Left ventricle myocardium inferior (tissue), 1 donor: ENCODE measurements at places on chromosomes 7 and 10. TPM values are rescaled to one million over a fixed set of nuclear protein-coding genes. Genes with fewer than 3 reads are reported as not detected.

DNA sequence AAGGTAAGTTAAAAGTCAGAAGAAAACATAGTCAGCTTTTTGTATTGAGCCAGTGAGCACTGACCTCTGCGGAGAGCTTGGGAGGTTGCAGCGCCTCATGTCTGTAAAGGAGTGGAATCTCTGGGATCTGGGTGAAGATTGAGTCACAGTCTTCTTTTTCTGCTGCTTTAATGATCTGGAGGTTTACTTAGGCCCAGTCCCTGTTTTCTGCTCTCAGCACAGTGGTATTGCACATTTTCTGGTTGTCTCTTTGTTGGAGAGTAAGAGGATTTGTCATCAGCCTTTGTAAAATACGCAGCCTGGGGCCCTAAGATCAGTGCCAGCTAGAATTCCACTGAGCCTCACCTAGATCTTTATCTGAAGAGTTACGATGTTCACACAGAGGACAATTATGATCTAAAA is 58.3 kb upstream of the GJD4 start:
- DNase-seq = no peak
- H3K4me1 ChIP-seq = peaks cover 25% of the 10 kb centered on the region
- H3K27ac ChIP-seq = no peak overlapping the region

GRCh38 chr10:63681993-63682697 is 160.9 kb downstream of the REEP3 start:
- H3K4me3 ChIP-seq = no peak overlapping the region
- H3K36me3 ChIP-seq = no peaks in the 10 kb centered on the region
- DNase-seq = no peak
- no peaks in the 10 kb centered on the region for H3K27me3 ChIP-seq
- H3K27ac ChIP-seq = peak overlapping the region; percentile 75

DNA sequence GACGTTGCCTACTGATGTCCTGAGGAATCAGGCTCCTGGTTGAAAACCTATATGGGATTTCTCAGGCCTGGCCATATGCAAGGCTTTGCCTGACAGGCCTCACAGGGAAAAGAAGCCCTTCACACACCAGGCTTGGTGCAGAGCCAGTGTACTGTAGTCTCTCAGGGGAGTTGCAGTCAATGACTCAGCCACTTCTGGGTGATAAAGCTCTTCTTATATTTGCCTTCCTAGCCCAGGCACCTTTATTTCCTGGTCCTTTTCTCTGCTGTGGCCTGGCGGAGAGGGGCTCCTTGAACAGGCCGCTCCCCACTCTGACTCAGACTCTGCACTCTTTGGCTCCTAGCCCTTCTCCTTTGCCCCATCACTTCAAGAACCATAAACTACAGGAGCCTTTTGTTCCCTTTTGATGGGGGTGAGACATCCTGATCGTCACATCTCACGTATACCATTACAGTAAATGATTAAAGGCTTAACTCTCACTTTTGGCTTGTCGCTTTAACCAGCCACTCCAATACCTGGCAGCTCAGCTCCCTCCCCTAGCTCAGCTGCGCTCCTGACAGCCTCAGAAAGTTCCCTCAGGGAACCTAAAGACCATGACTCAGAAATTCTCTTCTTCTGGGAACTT is 33.5 kb downstream of the DPY19L1 start:
- H3K4me3 ChIP-seq = no peak overlapping the region
- H3K27ac ChIP-seq = peak overlapping the region; percentile 3
- H3K36me3 ChIP-seq = no peaks in the 10 kb centered on the region
- H3K4me1 ChIP-seq = peaks cover 12% of the 10 kb centered on the region
- H3K27me3 ChIP-seq = no peaks in the 10 kb centered on the region

DNA sequence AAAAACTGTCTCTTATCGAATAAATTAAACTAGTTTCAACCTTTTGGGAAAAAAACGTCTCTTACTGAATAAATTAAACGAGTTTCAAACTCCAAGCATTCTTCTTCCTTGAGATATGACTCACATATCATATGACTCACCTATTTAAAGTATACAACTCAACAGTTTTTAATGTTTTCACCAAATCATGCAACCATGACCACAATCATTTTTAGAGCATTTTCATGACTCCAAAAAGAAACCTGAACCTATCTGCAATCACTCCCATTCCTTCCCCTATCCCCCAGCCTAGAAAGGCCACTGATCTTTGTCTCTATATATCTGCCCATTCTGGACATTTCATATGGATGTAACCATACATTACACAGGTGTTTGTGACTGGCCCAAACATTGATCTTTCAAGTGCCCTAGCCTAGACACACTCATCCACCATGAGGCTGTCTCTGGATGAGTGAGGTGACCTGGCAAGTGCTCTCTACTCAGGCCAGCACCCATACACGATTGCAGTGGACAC is 115.3 kb downstream of the PIP4K2A start:
- H3K36me3 ChIP-seq = no peaks in the 10 kb centered on the region
- DNase-seq = no peak
- H3K27ac ChIP-seq = no peak overlapping the region
- H3K27me3 ChIP-seq = no peaks in the 10 kb centered on the region
- H3K4me1 ChIP-seq = peaks cover 11% of the 10 kb centered on the region

- peak overlapping the region; percentile 84 for H3K27ac ChIP-seq
- H3K27me3 ChIP-seq = no peaks in the 10 kb centered on the region
- H3K36me3 ChIP-seq = peaks cover 11% of the 10 kb centered on the region
- peak; percentile 75 for DNase-seq
- H3K4me1 ChIP-seq = peaks cover 57% of the 10 kb centered on the region
Observed at GRCh38 chr7:151665368-151665767, 145.7 kb upstream of the RHEB start.

The EIF4H gene
- 159 TPM for total RNA-seq

The A1CF gene
- not detected for total RNA-seq

DNA sequence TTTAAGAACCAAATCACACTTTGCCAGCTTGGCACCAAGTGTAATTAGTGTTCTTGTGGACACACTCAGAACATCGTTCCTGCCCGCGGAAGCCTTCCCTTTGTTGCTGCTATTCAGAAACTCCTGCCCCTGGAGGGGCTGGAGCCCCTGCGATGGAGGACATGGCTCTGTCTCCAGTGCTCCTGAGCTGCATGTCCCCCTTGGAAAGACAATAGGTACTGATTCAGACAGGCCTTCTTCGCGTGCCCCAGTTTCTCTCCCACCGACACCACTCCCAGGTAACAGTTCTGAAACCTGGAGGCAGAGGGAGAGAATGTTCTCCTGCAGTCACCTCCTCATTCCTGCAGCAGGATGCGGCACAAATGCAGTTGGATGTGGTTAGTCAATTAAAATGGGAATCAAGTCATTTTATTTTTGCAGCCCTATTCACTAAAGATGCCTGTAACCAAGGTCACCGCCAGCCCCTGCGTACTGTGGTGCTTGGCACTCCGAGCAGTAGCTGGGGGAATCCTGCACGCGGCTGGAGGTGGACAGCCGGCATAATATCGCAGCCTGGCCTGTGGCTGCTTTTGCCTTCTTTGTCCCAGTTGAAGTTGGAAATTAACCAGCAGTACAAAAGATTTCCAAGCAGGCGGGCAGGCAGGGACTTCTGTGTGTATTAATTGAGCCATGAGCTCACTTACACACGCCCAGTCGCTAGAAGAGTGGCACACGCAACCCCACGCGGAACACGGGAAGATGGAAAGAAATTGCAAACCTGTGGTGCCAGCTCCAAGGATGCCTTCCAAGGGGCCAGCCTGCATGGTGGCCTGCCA is 205.7 kb downstream of the EBF3 start:
- DNase-seq = no peak
- H3K36me3 ChIP-seq = peaks cover 18% of the 10 kb centered on the region
- no peak overlapping the region for H3K4me3 ChIP-seq

The LMOD2 gene
- total RNA-seq = 888 TPM

The TRIL gene
- total RNA-seq = 1.9 TPM

The AKR1C4 gene
- total RNA-seq = not detected

DNA sequence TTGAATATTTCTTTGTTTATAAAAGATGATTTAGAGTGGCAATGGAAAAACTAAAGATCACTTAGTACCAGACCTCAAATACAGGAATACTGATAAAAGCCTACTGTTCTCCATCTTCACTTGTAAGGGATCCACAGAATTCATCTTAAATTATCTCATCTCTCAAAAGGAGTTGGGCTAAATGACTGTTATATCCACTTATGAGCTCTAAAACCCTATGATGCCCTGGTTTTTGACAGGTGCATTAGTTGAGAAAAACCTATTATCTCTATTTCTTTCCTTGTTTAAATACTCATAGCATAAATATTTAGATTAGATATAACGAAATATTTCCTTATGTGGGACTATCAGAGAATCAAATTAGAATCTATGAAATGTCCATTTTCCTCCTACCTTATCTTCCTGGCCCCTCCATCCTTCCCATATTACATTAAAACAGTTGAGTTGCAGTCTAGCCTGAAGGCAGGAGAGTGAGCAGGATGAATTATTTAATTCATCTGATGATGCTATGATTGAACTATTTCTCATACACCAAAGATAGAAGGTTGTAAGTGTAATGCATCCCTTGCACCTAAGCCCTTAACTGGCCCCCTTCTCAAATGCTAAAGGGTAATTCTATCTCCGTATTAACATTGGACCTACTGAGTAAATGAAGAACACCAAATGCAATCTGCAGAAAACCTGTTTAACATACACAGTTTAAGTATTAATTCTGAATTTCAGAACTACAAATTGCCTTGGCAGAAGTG is 29.7 kb downstream of the PPP3CB start:
- peaks cover 71% of the 10 kb centered on the region for H3K36me3 ChIP-seq
- peaks cover 22% of the 10 kb centered on the region for H3K4me1 ChIP-seq
- no peak overlapping the region for H3K27ac ChIP-seq
- H3K4me3 ChIP-seq = no peak overlapping the region

The NODAL gene
- 0.16 TPM for total RNA-seq

- H3K27ac ChIP-seq = peak overlapping the region; percentile 23
- peak; percentile 34 for DNase-seq
- H3K4me1 ChIP-seq = peaks cover 26% of the 10 kb centered on the region
- peak overlapping the region; percentile 61 for H3K4me3 ChIP-seq
Observed at GRCh38 chr7:98619450-98620321, 2.6 kb downstream of the NPTX2 start.

DNA sequence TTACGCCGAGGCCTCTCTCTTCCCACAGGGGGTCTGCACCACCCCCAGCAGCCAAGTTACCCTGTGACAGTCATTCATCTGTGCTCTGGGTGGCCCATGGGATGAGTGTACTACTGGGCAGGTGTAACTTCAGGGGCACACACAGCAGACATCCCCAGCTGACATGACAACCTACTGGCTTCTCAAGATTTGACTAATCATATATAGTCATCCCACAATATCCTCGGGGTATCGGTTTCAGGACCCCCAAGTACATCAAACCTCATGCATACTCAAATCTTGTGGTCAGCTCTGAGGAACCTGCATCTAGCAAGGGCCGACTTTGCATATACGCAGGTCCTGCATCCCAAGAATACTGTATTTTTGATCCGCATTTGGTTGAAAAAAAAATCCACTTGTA is 336.9 kb upstream of the C7orf33 start:
- no peak overlapping the region for H3K4me3 ChIP-seq
- H3K27me3 ChIP-seq = peaks cover 65% of the 10 kb centered on the region
- DNase-seq = no peak
- H3K27ac ChIP-seq = no peak overlapping the region
- no peaks in the 10 kb centered on the region for H3K4me1 ChIP-seq

- peaks cover 98% of the 10 kb centered on the region for H3K36me3 ChIP-seq
- no peak for DNase-seq
- H3K27ac ChIP-seq = peak overlapping the region; percentile 1
- H3K27me3 ChIP-seq = no peaks in the 10 kb centered on the region
- peaks cover 13% of the 10 kb centered on the region for H3K4me1 ChIP-seq
Observed at GRCh38 chr7:149214020-149214720, 18.8 kb downstream of the ZNF282 start.

The C7orf33 gene
- not detected for total RNA-seq

The ATOH7 gene
- total RNA-seq = not detected

The PTCD1 gene
- 4.3 TPM for total RNA-seq

- H3K27me3 ChIP-seq = peaks cover 46% of the 10 kb centered on the region
- DNase-seq = no peak
- peaks cover 4% of the 10 kb centered on the region for H3K4me1 ChIP-seq
- H3K36me3 ChIP-seq = no peaks in the 10 kb centered on the region
- H3K27ac ChIP-seq = no peak overlapping the region
- H3K4me3 ChIP-seq = no peak overlapping the region
Observed at GRCh38 chr10:62732841-62733653, 71.5 kb upstream of the ADO start.

The BMPR1A gene
- 43.8 TPM for total RNA-seq

The C7orf57 gene
- total RNA-seq = not detected

GRCh38 chr7:22454446-22454845 is 45.5 kb downstream of the STEAP1B start:
- H3K4me3 ChIP-seq = no peak overlapping the region
- no peaks in the 10 kb centered on the region for H3K36me3 ChIP-seq
- H3K27me3 ChIP-seq = peaks cover 22% of the 10 kb centered on the region
- no peak overlapping the region for H3K27ac ChIP-seq

GRCh38 chr7:83468251-83468739 is 180.6 kb downstream of the SEMA3E start:
- H3K27me3 ChIP-seq = no peaks in the 10 kb centered on the region
- no peaks in the 10 kb centered on the region for H3K36me3 ChIP-seq
- no peak overlapping the region for H3K27ac ChIP-seq

- no peak overlapping the region for H3K27ac ChIP-seq
- H3K27me3 ChIP-seq = no peaks in the 10 kb centered on the region
- no peak for DNase-seq
- H3K4me1 ChIP-seq = peaks cover 30% of the 10 kb centered on the region
- no peak overlapping the region for H3K4me3 ChIP-seq
- H3K36me3 ChIP-seq = peaks cover 21% of the 10 kb centered on the region
Observed at GRCh38 chr10:3772361-3773171, 12.4 kb downstream of the KLF6 start.

DNA sequence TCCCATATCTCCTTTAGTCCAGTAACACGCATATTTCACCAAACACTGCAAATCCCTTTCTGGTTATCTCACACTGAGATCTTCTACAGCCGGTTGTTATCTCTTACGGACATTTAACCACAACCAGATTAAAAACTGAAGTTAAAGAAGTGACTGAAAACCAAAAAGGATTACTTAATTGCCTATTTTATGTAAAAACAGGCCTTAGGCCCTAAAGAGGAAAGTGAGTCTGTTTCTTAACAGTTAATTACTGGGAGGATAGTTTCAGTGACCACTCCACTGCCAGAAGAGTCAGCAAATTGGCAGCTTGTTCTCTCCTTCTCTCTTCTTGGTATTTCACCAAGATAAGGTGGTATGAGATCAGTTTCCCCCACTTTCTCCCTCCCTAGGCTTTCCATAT is 161.9 kb upstream of the MEOX2 start:
- H3K4me1 ChIP-seq = peaks cover 3% of the 10 kb centered on the region
- H3K36me3 ChIP-seq = no peaks in the 10 kb centered on the region
- no peak overlapping the region for H3K4me3 ChIP-seq

GRCh38 chr10:119178372-119179119 is at the start of gene PRDX3:
TSS of gene PRDX3 (minus strand) at chr10:119178812. CDS start at chr10:119178790, 22 bp downstream.
- H3K4me3 ChIP-seq = peak within 1 kb of the TSS; percentile 85
- H3K27me3 ChIP-seq = no peaks in the 10 kb centered on the region
- H3K27ac ChIP-seq = peak within 1 kb of the TSS; percentile 96
- H3K4me1 ChIP-seq = peaks cover 29% of the 10 kb centered on the region

DNA sequence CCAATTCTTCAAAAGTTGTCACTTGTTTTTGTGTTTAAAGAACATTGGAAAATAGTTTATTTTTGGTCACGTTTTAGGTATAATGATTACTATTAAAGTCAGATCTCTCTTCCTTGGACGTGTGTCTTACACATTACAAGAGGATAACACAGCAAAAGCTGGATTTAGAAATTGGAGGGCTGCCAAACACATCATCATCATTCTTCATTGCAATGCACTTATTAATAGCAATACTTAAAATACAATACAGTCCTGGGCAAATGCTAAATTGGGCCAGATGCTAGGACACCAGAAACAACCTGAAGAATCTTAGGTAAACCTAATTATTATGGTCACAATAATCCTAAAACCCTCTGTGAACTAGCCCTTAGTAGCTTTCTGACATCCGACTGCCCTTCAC is 303.6 kb downstream of the DGKB start:
- H3K4me3 ChIP-seq = no peak overlapping the region
- H3K27ac ChIP-seq = peak overlapping the region; percentile 76
- H3K36me3 ChIP-seq = no peaks in the 10 kb centered on the region
- no peak for DNase-seq
- no peaks in the 10 kb centered on the region for H3K27me3 ChIP-seq
